Chondrocyte (in vitro differentiated cells): ENCODE measurements at places on chromosomes 7 and 10.

- no peak for DNase-seq
These were observed at the start of gene OR2AE1 for GRCh38 chr7:99876933-99877332. Gene OR2AE1, minus strand, starts transcription at chr7:99877033. Its CDS starts 0 bp downstream, at chr7:99877033.

- DNase-seq = no peak
These were observed 5.3 kb downstream of the VAX1 start for GRCh38 chr10:117132751-117133231.

GRCh38 chr10:31709476-31709875 lies 219.2 kb downstream of the ARHGAP12 start:
- no peak for DNase-seq

DNA sequence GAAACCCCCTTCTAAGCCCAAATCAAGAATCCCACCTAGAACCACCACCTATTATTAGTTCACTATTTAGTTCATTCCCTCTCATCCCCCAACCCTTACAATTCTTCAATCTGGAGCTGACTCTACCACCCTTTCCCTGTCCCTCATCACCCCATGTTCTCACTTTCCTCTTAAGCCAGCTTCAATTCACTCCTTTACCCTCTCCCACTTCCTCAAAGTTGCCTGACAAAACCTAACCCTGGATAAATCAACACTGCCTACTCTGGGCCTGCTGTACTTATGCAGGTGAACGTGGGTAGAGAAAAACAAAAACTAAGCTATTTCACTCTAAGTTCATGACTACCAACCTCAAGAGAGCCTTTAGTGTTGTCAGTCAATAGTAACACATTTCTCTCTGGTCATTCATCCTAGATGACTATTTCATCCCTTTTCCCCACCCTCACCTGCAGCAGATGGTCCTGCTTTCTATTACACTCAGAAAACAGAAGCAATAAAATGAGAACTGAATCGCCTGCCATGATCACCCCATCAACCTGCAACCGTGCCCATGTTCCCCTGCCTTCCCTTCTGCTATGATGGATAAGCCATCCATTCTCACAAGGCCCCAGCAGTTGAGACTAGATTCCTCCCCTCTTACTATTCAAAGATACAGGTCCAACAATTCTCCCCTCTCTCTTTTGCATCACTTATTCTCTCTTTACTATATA lies 52.6 kb downstream of the ARHGAP21 start:
- DNase-seq = no peak

DNA sequence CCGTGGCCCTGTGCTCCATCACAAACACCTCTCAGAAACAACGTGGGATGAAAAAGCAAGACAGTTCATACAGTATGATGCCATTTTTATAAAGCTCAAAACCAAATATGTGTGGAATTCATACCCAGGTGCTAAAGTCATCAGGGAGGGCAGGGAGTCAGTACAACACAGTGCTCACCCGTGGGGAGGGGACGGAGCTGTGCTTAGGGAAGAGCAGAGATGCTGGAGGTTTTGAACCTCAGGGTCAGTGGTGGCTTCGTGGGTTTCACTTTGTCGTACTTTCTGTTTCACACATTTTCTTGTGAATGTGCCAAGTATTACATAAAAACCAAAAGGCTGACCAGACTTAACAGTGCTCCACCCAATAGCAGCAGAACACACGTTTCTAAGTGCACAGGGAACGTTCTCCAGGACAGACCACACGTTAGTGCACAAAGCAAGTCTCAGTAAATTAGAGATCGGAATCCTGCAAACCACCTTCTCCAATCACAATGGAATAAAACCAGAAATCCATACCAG lies 21.2 kb downstream of the ZMIZ2 start:
- no peak for DNase-seq

DNA sequence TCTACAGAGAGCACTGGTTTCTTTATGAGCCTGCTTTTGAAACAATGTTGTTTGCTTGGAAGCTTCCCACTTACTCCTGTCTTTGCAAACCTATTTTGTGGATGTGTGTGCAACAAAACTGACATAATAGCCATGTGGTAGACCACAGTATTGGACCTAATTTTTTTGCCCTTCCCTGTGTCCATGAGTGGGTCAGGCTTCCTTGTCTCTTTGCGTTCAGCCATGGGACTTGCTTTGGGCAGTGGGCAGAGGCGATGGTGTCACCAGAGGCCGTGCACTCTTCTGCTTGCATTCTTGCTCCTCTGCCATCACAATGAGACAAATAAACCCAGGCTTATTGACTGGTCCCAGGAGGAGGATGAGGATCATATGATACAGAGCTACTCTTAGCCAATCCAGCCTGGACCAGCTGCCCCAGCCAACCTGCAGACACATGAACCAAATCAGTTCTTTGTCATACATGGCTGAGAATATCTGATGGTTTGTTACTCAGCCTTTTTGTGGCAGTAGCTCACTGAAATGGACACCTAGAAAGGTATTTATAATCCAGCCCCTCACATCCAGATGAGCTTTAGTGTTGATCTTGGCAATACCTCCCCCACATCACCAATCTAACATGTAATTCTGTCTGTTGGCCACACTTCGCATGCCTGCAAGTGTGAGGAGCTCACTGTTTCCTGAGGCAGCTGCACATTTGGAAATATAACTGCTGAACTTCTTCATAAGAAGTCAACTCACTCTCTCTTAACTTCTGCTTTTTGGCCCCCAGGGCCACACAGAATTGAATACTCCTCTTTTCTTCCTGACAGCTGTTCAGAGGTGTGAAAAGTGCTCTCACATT lies 427.8 kb upstream of the ZMIZ1 start:
- DNase-seq = no peak

GRCh38 chr7:146321301-146321700 lies 204.7 kb downstream of the CNTNAP2 start:
- no peak for DNase-seq

DNA sequence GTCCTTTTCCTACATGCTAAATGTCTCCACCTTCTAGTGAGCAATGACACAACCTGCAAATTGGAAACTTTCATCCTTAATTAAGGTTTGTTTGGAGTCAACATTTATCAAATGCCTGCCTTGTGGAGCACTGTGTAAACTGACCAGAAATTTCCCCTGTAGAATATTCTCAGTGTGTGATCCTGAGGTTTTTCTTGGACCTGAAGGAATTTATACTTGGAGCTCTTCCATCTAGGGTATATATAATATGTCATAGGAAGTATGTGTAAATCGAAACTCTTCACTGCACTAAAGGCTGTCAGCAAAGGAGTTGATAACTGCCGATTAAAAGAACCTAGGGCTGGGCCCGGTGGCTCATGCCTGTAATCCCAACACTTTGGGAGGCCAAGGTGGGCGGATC lies 152.4 kb downstream of the NSUN6 start:
- no peak for DNase-seq

- DNase-seq = no peak
These were observed 43.1 kb upstream of the TUBB8 start for GRCh38 chr10:92153-92552.

- no peak for DNase-seq
These were observed 375.0 kb upstream of the FZD8 start for GRCh38 chr10:36017137-36017536.

DNA sequence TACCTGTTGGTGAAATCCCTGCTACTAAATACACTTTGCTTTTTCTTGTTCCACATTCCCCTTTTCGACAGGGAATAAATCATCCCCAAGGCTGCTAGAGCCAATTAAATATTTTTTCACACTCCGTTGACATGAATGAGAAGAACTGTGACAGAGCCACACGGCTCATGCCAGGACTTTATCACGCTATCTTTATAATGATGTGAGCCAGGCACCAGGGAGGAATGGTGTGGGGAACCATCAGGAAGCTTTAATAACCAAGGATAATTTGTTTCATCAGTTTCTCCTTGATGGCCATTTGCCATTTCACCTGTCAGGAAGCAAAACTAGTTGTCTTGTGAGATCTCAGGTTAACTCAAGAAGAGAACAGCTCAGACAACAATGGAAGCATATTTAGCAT lies 193.0 kb upstream of the C7orf33 start:
- DNase-seq = no peak

DNA sequence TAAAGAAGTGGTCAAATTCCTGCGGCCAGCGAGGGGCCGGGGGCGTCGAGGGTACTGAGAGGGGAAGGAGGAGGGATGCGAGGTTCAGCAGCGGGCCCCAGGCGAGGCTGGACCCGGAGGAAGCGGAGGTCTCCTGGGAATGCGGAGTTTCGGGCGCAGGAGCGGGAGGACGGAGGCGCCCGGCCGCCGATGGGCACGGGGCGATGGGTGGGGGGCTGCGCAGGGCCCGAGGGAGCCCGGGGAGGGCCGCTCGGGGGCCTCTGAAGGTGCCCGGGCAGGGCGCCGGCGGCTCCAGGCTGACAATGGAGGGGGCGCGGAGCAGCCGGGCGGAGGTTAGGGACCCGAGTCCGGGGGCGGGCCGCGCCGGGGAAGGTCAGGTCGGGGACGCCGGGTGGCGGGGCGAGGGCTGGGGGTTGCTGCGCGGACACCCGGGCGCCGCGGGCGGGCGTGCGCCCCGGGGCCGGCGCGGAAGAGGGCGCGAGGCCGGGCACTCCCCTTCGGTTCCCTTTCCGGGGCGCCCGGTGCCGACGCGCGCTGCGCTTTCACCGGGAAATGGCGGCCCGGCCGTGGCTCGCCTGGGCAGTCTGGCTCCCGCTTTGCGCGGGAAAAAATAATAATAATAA lies 683 bp downstream of the MACROH2A2 start:
- DNase-seq = no peak

GRCh38 chr10:66917104-66917503 lies 8.7 kb upstream of the LRRTM3 start:
- DNase-seq = no peak

- no peak for DNase-seq
These were observed 1.7 kb downstream of the RHOBTB1 start for GRCh38 chr10:60942134-60942787.

- no peak for DNase-seq
These were observed 60.6 kb downstream of the PRTFDC1 start for GRCh38 chr10:24891823-24892222.

DNA sequence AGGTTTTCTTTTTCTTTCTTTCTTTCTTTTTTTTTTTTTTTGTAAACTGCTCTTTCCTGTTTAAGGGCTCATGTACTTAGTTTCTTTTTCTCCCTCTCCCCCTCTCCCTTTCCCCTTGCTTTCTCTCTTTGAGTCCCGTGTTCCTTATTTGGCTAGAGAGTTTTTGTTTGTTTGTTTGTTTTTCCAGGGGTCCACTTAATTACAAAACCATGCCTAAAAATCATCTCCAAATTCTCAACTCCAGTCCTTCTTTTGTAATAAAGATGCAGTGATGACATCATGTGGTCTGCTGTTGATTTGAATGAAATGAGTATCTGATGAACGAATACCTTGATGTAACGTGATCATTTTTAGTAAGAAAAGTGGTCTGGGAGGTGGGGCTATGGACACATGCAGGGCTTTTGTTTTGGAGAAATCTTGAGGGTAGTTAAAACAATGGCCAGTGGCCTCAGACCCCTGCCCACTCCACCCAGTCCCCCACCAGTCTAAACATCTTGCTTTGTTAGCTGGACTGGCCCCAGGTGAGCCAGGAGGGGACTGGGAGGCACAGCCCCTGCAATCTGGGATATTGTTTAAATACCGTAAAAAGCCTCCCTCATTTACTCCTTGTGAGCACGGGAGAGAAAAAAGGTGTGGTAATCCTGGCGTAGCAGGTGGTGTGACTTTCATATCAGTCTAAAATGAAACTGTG lies 165.7 kb downstream of the LRMDA start:
- no peak for DNase-seq
